ENCODE measurements at places on chromosomes 1 and 21.

DNA sequence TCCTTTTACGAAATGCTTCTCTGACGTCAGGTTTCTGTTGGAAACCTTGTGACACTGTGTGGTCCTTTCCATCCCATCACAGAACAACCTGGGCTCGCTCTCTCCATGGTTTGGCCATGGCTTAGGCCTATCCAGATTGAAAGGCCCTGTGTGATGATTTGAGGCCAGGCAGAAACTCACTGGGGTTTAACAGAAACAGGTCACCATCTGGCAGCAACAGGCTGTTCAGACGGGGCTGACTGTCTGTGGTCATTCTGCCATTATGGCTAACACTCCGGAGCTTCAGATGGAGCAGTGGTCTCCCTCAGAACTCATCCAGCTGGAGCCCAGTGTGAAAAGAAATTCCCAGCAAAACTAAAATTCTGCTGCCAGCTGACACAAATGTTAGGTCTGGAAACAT, 9.3 kb downstream of the PLEKHM2 start:
- no peak for DNase-seq

- no peak for DNase-seq
These were observed 30.4 kb downstream of the PRRX1 start for GRCh38 chr1:170694172-170694926.

DNA sequence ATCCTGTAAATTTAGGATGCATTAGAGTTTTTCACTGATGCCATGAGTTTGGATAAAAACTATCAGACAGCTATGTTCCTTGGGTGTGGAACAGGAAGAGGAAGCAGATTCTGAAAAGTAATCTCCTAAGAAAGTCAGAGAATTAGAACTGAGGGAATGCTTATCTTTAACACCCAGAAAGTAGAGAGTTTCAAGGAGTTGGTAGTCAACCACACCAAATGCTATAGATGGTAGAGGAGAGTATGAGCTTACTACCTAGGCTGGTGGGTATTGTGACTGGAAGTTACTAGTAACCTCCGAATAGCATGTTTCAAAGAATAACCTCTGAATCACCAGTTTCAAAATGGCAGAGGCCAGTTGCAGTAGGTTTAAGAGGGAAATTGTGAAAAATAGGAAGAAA, 288.0 kb downstream of the HMCN1 start:
- no peak for DNase-seq

DNA sequence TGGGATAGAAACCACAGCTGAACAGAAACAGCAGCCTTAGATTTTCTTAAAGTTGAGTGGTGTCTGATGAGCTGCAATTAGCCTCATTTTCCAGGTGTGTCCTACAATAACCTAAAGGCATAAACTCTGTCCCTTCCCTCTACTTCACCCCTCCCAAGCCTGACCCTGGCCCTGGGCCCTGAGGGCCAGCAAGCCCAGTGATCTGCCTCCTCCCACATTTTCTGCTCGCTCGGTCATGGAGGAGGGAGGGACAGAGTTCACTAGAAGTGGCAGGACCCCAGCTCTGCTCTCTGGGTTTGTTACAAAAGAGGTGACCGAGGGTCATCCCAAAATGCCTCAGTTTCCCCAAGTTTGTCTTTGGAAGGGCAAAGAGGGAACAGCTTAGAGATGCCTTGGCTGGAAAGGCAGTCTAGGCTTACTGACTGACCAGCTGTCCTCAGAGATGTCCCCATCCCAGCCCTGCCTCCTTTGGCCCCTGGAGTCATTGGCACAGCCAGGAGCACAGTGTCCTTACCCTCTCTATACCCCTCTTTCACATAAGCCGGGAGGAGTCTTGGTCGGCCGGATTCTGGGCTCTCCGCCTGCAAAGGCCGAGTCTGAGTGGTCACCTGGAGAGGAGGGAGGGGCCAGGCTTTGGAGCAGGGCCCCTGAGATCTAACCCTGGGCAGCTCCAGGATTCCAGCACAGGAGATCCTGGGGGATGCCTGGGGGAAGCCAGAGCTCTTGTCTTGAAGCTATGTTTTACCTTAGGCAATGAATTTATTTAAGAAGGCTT, 172.7 kb downstream of the PTPRU start:
- DNase-seq = no peak

DNA sequence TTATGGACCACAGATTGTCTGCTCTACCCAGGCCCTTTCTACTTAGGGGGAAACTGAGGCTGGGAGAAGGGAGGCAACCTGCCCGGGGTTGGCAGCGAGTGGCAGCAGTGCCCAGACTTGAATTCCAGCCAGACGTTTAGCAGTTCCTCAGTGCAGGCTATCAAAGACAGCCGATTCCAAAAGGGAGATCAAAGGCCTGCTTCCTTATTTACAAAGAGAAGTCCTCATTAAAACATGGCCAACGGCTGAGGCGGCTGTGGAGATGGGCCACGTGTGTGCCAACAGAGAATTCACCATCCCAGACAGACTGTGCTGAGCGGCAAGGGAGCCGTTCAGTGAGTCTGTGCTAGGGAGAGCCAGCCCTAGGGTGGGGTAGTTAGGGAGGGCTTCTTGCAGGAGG, 27.7 kb downstream of the C1QB start:
- no peak for DNase-seq

DNA sequence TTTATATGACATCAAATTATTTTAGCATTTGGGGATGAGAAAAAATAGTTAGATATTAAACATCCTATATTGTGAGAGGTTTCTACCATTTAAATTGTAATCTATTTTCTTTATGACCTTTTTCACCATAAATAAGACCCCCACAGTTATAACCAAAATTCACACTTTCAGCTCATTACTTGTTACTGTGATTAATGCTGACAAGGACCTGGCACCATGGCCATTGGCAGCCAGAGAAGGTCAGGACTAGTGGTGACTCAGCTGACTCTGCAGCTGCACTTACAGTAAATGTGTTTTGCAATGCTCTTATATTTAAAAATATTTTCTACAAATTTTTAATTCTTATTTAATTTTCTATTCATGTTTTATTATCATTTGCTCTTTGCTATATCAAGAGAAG, 133.3 kb upstream of the C1orf105 start:
- peak; percentile 89 for DNase-seq

DNA sequence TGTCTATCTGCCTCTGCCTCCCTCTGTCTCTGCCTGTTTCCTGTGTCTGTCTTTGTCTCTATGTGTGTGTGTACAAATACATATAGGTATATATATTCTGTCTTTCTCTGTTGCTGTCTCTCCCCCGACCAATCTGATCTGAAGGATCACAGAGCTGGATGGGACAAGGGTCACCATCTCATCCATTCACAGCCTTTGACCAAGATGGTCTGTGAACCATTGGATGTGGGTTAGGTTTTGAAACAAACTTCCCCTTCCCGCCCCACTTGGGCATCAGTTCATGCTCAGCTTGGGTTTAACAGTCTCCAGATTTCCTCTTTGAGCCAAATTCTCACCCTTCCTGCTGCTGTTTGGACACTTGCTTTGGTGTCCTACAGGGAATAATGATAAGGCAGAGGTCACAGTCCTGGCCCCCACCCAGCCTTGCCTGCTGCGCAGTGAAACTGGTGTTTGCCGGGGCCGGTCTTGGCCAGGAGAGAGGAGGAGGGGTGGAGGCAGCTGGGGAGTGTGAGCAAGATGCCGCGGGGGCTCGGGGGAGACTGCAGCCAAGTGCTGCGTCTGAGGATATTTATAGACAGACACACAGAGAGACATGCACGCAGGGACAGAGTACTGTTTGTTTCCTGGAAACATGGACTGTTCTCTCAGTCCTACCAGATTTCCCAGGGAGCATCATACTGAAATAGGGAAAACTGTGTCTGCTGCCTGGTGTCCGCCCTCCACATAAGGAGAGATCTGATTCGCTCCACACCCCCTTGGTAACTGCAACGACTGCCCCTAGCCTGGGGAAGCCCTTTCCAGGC, 27.0 kb upstream of the BTG2 start:
- peak; percentile 69 for DNase-seq

DNA sequence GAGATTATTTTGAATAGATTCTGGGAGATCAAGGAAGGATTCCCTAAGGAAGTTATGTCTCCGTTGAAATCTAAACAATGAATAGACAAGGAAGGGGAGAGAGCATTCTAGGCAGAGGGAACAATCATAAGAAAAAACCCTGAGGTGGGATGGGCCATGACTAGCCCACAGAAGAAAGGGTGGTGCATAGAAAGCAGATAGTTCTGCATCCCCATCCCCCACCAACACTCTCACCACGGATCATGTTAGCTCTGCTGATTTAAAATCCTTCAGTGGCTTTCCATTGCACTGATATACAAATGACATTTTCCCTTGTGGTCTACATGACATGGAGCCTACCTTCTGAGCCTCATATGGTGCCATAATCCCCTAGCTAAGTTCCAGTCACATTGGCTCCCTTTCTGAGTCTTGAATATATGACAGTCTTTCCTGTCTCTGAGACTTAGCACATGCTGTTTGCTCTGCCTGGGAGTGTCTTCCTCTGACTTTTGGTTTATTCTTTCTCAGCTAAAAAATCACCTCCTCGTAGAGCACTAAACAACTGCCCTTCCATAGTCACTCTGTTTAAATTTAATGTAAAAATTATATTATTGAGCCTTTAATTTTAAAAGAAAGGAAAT, 15.2 kb downstream of the SCMH1 start:
- no peak for DNase-seq

- DNase-seq = peak; percentile 36
These were observed 32.5 kb upstream of the SLC44A3 start for GRCh38 chr1:94787691-94788090.

DNA sequence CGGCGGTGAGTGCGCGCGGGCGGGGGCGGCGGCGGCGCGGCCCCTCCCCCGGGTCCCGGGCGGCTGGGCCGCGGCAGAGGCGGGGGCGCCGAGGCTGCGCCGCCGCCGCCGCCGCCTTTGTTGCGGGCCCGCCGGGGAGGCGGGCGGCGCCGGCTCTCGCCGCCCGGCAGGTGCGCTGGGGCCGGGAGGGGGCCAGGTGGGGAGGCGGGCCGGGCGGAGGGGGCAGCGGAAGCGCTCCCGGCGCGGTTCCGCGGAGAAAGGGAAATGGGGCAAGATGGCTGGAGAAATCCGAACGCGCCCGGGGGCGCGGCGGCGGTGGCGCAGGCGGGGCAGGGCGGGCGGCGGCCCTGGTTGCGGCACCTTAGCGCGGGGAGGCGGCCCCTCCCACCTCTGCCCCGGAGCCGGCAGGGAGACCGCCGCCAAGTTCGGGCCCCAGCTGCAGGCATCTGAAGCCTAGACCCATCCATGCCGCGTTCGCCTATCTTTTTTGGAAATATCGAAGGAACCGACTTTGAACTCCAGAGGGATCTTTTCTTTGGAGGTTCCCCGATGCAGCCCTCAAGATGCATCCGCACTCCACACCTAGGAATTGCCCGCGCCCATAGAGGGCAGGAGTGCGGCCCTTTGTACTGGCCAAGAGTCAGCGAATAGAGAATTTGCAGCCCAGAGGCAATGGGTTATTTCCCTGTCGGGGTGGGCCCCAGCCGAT, 479 bp downstream of the POGK start:
- peak; percentile 25 for DNase-seq

- no peak for DNase-seq
These were observed 62.5 kb downstream of the PEX14 start for GRCh38 chr1:10537082-10537766.

- DNase-seq = no peak
These were observed 716.4 kb downstream of the AMY1C start for GRCh38 chr1:104466068-104466467.

DNA sequence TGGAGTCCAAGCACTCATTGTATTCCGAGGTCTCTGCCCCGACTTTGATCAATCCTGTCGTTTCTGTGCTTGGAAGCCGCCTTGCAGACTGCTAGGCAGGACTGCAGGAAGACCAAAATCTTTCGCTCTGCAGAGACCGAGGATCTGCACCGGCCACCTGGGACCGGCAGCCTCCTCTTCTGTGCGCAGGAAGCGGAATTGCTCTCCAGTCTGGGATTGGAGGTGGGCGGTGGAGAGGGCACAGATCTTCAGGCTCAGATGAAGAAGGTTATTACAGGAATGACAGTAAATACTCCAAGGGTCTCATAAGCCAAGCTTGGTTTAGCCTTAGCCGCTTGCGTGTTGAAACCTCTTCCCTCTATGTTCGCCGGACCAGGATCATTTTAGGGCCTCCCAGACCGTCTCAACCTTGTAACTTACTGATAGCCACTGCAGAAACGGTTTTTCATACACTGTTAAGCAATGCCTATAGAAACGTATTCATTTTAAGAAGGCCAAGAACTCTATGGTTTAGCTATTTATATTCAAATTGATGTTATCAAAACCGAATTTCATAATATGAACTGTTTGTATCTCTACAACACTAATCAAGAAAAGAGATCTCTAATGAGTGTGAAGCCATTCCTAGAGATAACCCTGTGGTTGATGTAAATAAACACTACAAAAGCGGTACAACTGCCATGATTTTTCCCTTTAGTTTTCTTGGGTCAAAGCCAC, 1.1 kb downstream of the MIA3 start:
- peak; percentile 48 for DNase-seq

- no peak for DNase-seq
These were observed 425.9 kb downstream of the SMYD3 start for GRCh38 chr1:246081138-246081702.

DNA sequence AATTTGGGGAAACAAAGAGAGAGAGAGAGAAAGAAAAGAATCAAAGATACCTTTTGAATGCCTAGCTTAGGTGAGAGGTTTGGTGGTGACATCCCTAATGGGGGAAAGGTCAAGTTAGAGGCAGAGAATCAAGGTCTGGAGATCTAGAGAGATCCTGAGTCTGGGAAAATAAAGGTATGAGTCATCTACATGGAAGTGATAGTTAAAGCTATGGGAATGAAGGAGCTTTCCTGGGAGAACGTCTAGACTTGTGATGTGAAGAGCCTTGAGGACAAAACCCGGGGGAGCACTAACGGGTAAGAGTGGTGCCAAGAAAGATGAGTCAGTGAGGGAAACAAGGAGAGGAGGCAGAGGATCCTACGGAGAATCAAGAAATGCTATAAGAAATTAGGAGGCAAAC, 110.8 kb upstream of the RUNX1 start:
- peak; percentile 96 for DNase-seq

DNA sequence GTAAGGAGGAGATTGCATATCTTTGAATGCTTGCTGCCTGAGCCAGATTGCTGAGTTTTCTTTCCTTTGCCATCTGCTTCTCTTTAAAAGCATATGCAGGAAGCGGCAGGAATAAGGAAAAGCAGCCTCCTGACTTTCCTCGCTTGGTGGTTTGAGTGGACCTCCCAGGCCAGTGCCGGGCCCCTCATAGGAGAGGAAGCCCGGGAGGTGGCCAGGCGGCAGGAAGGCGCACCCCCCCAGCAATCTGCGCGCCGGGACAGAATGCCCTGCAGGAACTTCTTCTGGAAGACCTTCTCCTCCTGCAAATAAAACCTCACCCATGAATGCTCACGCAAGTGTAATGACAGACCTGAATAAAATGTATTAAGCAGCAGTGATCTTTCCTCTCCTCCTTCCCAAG, 1.5 kb downstream of the CORT start:
- DNase-seq = peak; percentile 55

Measured in fibroblast of mammary gland (primary cell).